Neural progenitor cell (in vitro differentiated cells): ENCODE measurements at places on chromosomes 4 and X. TPM values are rescaled to one million over a fixed set of nuclear protein-coding genes. Genes with fewer than 3 reads are reported as not detected.

The RPS3A gene
- 6,330 and 9,356 TPM in 2 replicates for total RNA-seq

The KCND1 gene
- total RNA-seq = 0.39 and 1.4 TPM in 2 replicates

The CDS1 gene
- 2.8 and 3.5 TPM in 2 replicates for total RNA-seq

The SLC10A6 gene
- total RNA-seq = not detected in 2 replicates

The MAMLD1 gene
- 0.25 TPM in 1 of 2 replicates, not detected in the other for total RNA-seq

The DMRTC1B gene
- total RNA-seq = 0.34 TPM in 1 of 2 replicates, not detected in the other

The LANCL3 gene
- 0.02 and 0.28 TPM in 2 replicates for total RNA-seq

The C1QTNF7 gene
- not detected in 2 replicates for total RNA-seq

The PCDH11X gene
- total RNA-seq = 21.0 and 27.1 TPM in 2 replicates
